ENCODE measurements at places on chromosomes 16 and 17. TPM values are rescaled to one million over a fixed set of nuclear protein-coding genes. Genes with fewer than 3 reads are reported as not detected.

DNA sequence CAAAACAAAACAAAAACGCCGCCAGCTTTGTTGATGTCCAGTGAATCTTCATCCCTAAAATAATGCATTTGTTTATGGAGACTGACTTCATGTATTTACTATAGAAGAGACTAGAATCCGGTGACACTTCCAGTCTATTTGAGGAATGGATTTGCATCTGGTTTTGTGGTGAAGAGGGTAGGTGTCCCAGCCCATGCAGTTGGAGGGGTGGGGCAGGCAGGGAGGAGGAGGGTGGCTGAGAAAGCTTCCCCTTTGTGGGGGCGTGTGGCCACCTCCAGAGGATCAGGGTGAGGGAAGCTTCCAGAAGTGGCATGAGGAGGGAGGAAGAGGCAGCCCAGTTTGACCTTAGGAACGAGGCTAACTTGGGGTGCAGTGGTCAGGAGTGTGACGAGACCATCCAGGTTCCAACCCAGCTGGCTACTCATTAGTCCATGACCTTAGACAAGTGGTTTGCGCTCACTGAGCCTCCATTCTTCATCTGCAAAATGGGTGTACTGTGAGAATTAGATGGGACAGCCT is 69.5 kb downstream of the CMIP start:
- H3K4me3 ChIP-seq, result no peak overlapping the region
- H3K27me3 ChIP-seq, result no peaks in the 10 kb centered on the region
- peaks cover 35% of the 10 kb centered on the region for H3K4me1 ChIP-seq
- H3K36me3 ChIP-seq, result no peaks in the 10 kb centered on the region

DNA sequence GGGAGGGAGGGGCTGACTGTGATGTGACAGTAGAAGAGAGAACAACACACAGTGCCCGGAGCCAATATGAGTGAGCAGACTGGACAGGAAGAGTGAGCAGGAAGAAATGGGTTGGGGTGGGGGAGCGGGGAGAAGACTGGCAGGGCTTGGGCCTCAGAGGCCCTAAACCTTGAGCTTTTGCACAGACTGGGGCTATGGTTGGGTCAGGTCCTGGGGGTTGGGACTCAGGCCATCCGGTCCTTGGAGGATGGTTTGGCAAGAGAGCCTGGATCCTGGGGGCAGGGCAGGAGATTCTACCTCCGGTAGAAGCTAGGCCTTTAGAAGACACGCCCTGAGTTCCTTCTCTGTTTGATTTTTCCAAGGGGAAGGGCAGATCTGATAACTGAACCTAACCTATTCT is 1.1 kb downstream of the CAMTA2 start:
- peak overlapping the region; percentile 84 for H3K27ac ChIP-seq
- DNase-seq, result no peak
- no peaks in the 10 kb centered on the region for H3K27me3 ChIP-seq
- 0 out of 2 replicates have a peak, but pooled peaks cover 8% of the 10 kb centered on the region for H3K36me3 ChIP-seq

- peaks cover 25% of the 10 kb centered on the region for H3K4me1 ChIP-seq
- no peak overlapping the region for H3K27ac ChIP-seq
- H3K4me3 ChIP-seq, result no peak overlapping the region
- no peaks in the 10 kb centered on the region for H3K36me3 ChIP-seq
Measured at GRCh38 chr17:77454242-77455095, 313.7 kb downstream of the SEC14L1 start.

DNA sequence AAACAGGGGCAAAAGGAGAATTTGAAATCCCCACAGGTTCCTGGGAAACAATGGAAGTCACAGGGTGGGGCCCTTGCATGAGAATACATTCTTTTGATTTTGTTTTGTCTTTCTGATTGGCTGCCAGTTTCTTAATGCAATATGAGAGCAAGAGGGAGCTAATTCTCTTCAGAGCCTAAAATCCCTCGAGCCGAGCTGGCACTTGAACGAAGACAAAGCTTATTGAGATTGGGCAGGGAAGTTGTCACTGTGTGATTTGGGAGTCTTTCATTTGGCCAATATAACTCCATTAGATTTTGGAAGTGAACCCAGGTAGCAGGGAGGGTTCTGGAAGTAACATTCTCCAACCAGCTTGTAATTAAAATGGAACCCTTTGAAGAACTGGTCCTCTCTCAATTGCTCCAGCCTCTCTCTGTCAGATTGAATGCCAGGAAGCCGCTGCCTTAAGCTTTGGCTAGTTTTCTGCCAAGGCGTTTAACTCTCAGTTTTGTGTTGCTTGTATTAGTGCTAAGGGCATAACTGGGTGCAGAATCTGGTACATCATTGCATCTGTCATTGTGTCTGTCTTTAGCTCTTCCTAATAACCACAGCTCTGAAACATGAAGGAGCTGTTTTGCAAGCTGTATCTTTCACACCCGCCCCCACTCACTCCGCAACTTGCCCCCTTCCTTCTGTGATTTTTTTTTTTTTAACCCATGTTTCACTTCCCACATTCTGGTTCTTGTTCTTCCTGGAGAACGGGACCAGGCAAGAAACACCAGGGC is 272.0 kb downstream of the MAF start:
- H3K4me3 ChIP-seq, result no peak overlapping the region
- H3K27ac ChIP-seq, result no peak overlapping the region
- DNase-seq, result no peak

DNA sequence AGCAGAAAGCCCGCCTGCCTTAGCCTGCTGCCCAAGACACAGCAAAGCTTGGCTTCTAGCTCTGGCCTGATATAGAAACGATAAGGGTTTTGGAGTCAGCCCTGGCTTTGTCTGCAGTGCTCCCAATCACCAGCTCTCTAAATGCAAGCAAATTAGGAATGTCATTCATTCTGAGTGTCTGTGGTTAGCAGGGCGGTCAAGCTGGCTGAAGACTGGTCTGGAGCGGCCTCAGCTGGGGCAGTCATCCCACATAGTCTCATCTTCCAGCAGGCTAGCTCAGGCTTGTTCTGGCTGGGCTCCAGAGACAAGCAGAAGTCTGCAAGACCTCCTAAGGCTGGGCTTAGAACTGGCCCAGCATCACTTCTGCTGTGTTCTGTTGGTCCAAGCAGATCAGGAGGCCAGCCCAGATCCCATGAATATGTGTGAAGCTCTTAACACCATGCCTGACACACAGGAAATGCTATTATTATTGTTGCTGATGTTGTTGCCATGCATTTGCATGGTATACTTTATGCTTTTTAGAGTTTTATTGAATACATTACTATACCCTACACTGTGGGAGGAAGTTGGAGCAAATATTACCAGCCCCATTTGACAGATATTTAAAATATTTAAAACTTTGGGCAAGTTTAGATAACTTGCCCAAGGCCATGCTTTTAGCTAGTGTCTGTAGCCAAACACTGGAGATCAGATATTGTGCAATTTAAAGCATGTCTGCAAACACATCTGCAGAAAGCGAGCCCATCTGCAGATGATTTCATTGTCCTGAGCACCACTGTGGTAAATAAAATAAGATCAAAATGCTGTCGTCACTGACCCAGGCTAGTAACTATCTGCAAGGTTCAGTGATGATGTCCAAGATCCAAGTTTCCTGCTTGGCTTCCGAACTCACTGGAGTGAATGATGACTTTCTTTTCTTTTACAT is 24.8 kb downstream of the TMC7 start:
- H3K4me3 ChIP-seq, result no peak overlapping the region
- no peak for DNase-seq
- H3K4me1 ChIP-seq, result peaks cover 19% of the 10 kb centered on the region

GRCh38 chr16:53220585-53220984 is 165.8 kb downstream of the CHD9 start:
- H3K36me3 ChIP-seq, result no peaks in the 10 kb centered on the region
- DNase-seq, result no peak
- 0 out of 2 replicates have a peak, but pooled peaks cover 3% of the 10 kb centered on the region for H3K4me1 ChIP-seq
- H3K4me3 ChIP-seq, result no peak overlapping the region

GRCh38 chr17:33925649-33926048 is 329.4 kb upstream of the CCL2 start:
- H3K27ac ChIP-seq, result no peak overlapping the region
- no peaks in the 10 kb centered on the region for H3K36me3 ChIP-seq
- H3K4me3 ChIP-seq, result no peak overlapping the region

DNA sequence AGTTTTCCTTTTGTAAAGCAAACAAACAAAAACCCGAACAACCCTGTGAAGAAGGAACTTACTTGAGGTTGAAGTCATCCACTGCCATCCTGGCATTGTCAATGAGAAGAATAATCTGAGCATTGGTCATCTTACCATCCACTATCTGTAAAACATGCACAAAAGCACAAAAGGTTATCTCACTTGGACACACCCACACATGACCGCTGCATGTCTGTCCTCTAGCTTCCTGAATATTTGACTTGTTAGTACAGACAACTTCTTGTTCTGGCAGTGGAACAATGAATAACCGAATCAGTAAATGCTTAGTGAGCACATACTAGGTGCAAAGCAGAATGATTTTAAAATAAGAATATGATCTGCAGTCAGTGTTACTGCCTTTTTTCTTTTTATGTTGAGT is 6.1 kb downstream of the KRT23 start:
- no peaks in the 10 kb centered on the region for H3K27me3 ChIP-seq
- H3K4me3 ChIP-seq, result no peak overlapping the region
- no peak overlapping the region for H3K27ac ChIP-seq
- peaks cover 3% of the 10 kb centered on the region for H3K36me3 ChIP-seq
- H3K4me1 ChIP-seq, result peaks cover 19% of the 10 kb centered on the region

The PYDC1 gene
- not detected for total RNA-seq

The CA4 gene
- total RNA-seq, result 0.20 TPM

The FOXL1 gene
- 7.5 TPM for total RNA-seq

The SLC38A8 gene
- not detected for total RNA-seq

The MIEF2 gene
- 9.3 TPM for total RNA-seq

The CCDC78 gene
- 22.9 TPM for total RNA-seq

The KRTAP17-1 gene
- not detected for total RNA-seq

Data from HCT116 (cell line).